ENCODE measurements at places on chromosomes 3 and 15.

GRCh38 chr3:190534386-190534785 is 20.5 kb downstream of the IL1RAP start:
- DNase-seq: no peak

DNA sequence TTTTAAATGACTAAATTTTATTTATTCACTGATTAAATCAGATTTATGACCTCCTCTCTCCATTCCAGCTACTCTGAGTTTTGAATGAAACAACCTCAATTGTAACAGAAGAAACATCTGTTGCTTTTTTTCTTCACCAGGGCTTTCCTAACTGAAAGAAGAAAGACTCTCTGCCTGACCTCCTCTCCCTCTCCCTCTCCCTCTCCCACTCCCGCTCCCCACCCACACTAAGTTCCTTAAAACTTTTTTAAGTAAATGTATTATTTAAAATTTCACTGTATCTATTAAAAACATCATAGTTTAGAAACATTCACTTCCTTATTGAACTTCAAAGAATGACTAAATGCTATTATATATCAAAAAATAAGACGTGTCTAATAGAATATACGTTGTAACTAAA is 122.0 kb downstream of the TFDP2 start:
- no peak for DNase-seq

DNA sequence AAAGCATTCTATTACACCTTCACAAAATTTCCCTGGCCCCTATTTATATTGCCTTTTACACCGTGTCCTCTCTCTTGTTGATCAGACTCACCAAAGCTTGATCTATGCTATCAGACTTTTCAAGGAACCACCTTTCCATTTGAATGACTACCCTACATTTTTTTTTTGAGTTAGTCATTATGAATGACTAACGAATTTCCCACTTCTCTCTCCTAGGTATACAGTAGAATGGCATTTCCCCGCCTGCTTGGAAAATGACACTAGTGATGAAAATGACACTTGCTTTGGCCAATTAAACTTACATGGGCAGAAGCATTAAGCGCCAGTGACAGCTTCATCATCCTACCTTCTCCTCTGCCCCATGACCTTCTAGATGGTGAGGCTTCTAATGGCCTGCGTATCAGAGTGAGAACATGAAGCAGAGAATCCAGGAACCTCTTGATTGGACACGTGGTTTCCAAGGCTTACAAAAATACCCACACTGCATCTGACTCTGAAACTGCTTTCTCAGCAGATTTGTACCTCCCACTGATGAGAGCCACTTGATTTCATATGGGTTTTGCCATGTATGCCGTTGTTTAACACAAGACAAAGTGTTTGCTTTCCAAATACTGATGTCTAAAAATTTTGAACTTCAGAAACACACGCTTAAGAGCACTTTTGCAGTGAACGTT is 370.5 kb downstream of the CTNNB1 start:
- no peak for DNase-seq

DNA sequence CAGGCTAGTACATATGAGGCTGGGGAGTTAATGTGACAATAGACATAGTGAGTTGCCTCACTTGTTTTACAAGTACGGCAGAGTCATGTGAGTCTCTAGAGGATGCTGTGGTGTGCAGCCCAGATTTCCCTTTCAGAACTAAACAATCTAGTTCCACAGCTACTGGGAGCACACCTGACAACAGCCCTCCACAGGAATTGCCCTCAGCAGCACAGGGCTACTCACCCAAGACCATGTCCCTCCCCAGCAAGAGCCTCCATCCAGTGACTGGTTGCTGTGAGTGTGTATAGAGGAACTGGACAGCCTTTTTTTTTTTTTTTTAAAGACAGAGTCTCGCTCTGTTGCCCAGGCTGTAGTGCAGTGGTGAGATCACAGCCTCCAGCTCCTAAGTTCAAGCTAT is 40.2 kb upstream of the UBE2E2 start:
- DNase-seq: no peak

GRCh38 chr3:28850186-28850585 is 430.7 kb upstream of the RBMS3 start:
- DNase-seq: no peak

- DNase-seq: no peak
These were observed 12.8 kb upstream of the TIMMDC1 start for GRCh38 chr3:119485563-119485962.

DNA sequence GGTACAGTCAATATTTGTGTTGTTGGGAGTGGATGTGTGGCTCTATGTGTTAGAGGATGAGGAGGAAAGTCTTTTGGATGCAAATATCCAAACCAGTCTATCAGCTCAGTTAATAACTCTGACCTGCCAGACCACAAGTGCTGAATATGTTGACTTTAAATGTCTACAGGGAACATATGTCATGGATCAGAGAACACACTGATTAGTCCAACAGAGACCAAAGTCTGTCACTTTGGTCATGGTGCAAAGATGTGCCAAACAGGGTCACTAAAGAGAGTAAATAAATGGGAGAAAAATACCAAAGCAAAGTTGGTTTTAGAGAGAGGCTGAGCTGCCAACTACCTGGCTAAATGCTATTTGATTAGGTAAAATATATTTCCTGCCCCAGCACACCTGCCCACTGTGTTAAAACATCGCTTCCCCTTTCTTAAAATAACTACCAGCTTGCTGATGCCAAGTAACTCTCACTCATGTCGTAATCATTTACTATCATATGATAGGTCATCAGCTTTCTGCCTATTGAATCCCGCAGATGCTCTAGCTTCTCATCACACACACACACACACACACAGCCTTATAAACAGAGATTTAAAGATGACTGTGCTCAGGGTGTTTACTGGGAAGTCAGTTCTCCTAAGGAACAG is 173.3 kb downstream of the PDZRN3 start:
- no peak for DNase-seq

DNA sequence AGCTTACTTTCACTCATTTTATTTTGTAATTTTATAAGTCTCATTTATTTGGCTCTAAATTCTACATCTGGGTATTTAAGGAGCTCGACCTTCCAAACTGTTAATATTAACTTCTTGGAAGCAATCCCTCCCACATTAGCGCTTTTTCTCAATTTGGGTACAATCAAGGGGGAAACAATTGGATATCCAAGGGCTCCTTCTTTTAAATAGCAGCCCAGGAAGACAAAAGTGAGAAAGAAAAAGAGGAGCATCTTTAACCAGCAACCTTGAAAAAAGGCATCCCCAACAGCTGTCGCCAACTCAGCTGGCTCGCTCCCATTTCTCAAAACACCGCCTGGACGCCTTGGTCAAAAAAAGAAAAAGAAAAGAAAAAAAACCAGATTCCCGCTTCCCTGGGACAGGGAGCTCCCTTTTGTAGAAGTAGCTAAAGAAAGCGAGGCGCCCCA is 873 bp downstream of the C3orf70 start:
- no peak for DNase-seq

- no peak for DNase-seq
These were observed 68.9 kb downstream of the CYFIP1 start for GRCh38 chr15:22911306-22911705.

DNA sequence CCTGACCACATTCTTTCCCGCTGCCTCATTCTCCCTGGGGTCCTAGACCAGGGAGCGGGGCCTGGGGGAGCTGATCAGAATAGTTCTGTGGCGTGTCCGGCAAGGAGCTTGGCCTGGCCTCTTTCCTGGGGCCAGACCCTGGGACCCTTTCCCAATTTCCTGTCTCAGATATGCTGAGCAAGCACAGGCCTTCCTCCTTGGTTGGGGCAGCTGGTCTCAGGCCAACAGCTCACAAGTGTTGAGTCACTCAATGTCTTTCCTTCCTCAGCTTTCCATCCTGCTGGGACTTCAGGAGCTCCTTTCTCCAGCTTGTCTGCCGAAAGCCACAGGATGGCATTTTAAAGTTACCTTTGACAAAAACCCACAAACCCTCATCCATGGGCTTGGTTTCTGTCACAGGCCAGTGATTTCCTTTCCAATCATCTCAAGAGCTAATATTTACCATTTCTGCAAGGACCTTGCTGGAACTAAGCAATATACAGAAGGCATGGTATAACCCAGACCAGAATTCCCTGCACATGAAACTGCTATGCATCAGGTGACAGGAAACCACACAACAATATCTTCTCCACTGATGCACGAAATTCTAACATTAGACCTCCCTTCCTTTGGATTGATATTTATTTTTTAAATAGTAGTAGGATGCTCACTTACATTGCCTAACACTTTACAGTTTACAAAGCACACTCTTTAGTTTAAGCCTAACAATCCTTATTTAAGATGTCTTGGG is 19.5 kb upstream of the TIMP4 start:
- no peak for DNase-seq

DNA sequence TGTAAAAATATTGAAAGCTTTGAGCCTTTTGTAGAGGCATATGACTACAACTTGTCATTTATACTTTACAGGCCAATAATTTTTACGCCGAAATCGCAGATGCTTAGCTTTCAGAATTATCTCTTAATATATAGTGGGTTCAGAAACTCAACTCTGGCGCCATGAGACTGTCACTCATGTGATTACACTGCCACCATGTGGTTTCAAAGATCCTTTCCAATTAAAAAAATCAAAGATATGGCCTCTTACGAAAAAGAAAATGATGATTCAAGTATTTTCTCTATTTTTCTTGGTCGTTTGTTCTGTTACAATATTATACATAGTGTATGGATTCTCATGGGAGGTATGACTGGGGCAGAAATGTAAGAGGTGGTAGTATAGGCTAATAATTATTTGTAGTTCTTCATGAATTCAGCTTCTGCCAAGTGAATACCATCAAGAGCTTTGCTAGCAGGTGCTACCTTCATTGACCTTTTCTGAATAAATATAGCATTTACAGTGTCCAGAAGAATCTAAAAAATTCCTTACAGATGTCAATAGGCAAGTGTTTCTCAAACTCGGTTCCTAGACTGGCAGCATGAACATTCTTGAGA is 751.7 kb upstream of the GOLIM4 start:
- DNase-seq: no peak
